ENCODE measurements at places on chromosomes 3 and 15.
A peak's percentile ranks its signal among the peaks of the same experiment; 100 is the strongest.

- no peak for DNase-seq
Measured at GRCh38 chr3:196357905-196358304, 19.7 kb upstream of the TM4SF19 start.

DNA sequence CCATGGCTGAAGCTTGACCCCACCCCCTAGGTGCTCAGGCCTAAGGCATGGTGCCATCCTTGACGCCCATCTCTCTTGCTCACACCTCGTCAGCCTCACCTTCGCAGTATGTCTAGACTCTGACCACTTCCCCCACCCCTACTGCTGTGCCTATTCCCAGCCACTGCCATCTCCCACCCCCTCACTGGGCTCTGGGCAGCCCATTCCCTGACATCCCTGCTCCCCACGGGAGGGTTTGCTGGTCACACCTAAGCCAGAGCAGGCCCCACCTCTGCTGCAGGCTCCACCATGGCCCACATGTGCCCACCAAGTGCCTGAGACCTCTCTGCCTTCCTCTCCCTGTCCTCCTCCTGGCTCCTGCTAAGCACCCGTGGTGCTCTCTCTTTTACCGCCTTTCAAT is 47.7 kb upstream of the PRR23E start:
- no peak for DNase-seq

- DNase-seq, result no peak
Measured at GRCh38 chr3:23051240-23052140, 151.6 kb upstream of the UBE2E2 start.

DNA sequence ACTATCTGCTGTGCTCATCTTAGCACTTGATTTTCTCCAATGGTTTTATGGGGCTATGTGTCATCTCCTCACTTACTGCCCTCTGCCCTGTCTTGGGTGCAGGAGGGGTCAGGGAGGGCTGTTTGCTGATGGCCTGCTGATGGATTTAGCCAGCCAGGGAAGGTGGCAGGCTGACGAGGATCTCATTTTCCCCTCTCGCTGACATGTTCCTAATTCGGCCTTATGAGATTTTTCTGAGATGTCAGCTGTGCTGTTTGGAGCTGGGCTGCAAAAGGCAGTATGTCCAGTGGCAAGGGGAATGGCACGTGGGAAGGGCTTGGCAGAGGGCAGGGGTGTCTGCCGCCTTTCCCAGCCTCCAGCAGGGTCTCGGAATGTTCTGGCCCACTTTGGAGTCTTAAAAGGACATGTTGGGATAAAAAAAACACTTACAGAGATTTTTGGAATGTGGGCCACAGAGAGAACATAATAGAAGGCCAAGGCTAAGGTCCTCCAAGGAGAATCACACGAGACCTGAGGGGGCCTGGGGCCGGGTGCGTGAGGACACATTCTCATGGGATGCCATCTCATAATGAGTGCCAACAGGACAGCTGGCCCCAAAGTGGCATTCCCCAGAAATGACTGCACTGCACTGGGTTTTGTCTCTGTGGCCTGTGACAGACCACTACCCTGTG is 303.8 kb downstream of the TLE3 start:
- no peak for DNase-seq

DNA sequence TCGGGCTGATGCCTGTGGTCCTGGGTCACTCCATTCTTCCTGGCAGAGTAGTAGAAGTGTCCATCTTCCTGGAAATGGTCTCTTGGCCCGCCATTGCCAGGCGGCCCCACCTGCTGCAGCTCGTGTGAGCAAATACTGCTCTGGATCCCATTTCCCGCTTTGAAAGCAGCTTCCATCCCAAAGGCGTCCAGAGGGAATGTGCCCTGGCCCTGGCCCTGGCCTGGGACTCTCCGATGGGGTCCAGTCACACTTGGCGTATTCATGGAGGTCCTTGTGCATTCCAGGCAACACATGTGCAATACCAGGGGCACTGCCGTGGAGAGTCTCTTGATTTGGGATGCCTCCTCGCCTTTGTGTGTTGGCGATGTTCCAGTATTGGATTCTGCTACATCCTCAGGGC is 111.1 kb downstream of the SNRPN start:
- DNase-seq, result no peak

- DNase-seq, result no peak
Measured at GRCh38 chr3:108342837-108343486, 46.6 kb downstream of the HHLA2 start.

GRCh38 chr15:67611370-67612369 is 69.2 kb downstream of the MAP2K5 start:
- peak; percentile 19 for DNase-seq

- no peak for DNase-seq
Measured at GRCh38 chr15:91465086-91465485, 365.0 kb downstream of the SV2B start.

- DNase-seq, result no peak
Measured at GRCh38 chr3:131081224-131081623, 54.5 kb downstream of the NEK11 start.

GRCh38 chr15:93762036-93762435 is 469.3 kb upstream of the MCTP2 start:
- DNase-seq, result no peak

GRCh38 chr3:195443391-195443989 is 670 bp upstream of the ACAP2 start:
- DNase-seq, result no peak

- peak; percentile 66 for DNase-seq
Measured at GRCh38 chr3:46883054-46883829, 5.7 kb downstream of the PTH1R start.

DNA sequence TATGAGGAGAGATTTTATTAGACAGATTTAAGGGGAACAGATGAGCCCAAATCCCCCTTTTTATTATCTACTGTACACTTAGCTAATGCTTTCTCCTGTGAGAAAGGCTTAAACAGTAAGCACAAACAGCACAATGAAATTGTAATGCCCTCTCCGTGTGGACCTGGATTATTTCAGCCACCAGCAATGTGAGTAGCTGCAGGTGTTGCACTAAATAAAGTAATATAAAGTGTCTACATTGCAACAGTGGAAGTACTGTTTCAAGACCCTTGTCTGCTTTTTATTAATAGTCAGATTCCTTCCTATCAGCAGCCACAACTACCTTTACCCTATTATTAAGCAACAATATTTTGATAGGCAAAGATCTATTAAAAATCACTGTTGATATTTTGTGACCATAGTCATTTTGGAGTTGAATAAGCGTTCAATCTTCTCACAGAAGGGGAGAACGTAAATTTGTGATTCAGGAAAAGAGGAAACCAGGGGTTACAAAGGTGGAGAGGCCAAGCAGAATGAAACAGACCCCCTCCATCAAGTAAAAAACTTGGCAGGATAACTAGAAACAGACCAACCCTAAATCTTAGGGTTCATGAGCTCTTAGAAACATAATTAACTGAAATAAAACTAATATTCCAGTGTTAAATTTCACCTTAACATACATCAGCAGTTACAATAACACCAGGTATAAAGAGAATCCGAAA is 422.6 kb downstream of the MECOM start:
- no peak for DNase-seq

DNA sequence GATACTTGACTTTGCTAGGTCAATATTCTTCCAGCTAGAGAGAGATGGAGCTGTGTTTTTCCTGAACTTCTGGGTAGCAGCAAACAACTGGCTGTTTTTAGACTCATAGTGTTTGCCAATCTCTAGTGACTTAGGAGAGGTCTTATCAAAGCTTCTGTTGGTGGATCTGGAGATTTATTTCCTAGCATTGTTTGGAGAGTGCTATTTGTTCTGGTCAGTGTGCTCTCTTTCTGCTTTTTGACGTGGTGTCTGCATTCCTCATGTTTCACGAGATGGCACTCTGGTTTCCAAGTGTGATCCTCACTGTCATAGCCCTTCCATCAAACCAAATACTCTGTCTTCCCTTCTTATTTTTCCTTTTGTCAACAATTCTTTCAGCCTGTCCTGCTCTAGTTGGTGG is 88.6 kb upstream of the DAZL start:
- no peak for DNase-seq

GRCh38 chr3:52367891-52368880 is 52.1 kb downstream of the DNAH1 start:
- peak; percentile 26 for DNase-seq

DNA sequence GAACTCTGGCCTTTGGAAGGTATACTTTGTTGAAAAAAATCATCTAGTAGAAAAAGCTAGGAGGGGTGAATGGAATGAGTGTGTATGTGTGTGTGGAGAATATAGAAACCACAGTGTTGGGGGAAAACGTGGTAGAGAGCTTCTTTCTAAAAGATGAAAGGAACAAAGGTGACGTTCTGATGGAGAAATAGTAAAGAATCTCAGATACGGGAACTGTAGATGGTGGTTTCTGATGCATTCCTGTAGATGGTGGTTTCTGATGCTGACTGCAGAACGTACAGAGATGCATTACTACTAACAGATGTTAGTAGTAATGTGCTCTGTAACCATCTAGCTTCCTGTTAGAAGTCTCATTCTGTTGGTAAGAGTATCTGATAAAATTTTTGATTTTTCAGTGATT is 60.2 kb downstream of the VPS8 start:
- DNase-seq, result no peak
